Activated CD4-positive, alpha-beta T cell treated with anti-CD3 and anti-CD28 coated beads, Interleukin-2, amount 50 U/mL, for 4 hours (primary cell): ENCODE measurements at places on chromosomes 1 and 21.

GRCh38 chr1:1238702-1239178, 6.7 kb downstream of the B3GALT6 start:
- DNase-seq = no peak

DNA sequence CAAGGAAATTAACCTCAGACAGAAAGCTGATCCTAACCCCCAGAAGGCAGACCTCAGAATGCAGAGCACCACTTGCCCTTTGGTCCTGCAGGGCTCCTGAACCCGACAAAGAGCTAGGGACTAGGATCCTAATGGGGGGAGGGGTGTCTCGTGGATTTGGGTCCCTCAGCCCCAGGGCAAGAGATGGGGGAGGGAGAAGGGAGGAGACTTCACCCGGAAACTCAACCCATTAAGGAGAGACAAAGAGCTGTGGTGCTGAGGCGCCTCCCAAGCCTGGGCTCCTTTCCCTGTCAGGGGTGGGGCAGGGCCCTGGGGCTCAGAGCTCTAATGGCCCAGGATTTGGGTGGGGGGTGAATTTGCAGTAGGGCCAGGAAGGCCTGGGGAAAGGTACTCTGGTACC, 2.9 kb downstream of the NECTIN4 start:
- DNase-seq = no peak

GRCh38 chr1:40495315-40495903, 13.2 kb upstream of the EXO5 start:
- DNase-seq = no peak

- DNase-seq = no peak
Measured at GRCh38 chr1:53502641-53503432, 43.6 kb downstream of the DMRTB1 start.

DNA sequence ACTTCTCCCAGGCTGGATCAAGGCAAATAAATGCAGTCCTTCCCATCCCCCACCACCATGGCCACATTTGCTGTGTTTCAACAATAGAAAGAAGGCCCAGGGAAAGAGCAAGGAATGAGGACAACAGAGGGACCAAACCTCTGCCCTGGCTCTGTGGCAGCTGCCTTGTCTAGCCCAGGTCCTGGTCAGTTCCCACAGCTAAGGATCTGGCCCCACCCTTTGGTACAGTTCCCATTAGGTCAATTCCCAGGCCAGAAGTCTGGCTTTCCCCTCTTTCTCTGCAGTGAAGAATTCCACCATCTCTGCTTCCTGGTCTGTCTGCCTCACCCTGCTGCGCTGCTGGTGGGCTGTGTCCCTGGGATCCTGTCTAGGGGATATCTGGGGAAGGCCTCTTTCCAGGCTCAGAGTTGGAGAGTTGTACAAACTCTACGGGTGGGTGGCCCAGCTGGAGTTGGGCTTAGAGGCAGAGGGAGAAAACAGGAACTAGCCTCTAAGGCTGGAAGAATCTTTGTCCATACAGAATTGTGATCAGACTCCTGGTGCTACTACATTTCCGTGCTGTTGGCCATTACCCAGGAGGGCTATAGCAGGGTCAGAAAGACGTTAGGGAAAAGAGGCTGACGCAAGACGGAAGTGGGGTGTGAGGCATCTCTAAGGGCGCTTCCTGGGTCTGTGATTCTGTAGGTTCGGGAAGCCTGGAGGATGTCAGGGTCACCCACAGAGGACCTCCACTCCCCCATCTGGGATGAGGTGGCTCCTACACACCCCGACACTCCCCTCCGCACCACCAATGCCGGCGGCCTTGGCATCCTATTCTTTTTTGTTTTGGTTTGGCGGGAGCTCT, 953 bp upstream of the NDUFS2 start:
- no peak for DNase-seq
